Daoy (cell line): ENCODE measurements at places on chromosomes 6 and 20. TPM values are rescaled to one million over a fixed set of nuclear protein-coding genes. Genes with fewer than 3 reads are reported as not detected.

The GRM1 gene
- total RNA-seq: not detected in 2 replicates

The SIRPD gene
- total RNA-seq: not detected in 2 replicates

GRCh38 chr6:21739241-21739640, 145.7 kb downstream of the SOX4 start:
- no peak for DNase-seq

- no peak for DNase-seq
These were observed 217.0 kb upstream of the MYLIP start for GRCh38 chr6:15911753-15912504.

The ITPR3 gene
- total RNA-seq: 10.4 and 12.6 TPM in 2 replicates

- peak; percentile 97 for DNase-seq
These were observed at the start of gene UST for GRCh38 chr6:148746363-148747144. TSS of gene UST (plus strand) at chr6:148747030. CDS start at chr6:148747431, 401 bp downstream.

The RIMS4 gene
- total RNA-seq: 2.0 and 2.1 TPM in 2 replicates

The SYNDIG1 gene
- total RNA-seq: 0.80 and 0.91 TPM in 2 replicates

DNA sequence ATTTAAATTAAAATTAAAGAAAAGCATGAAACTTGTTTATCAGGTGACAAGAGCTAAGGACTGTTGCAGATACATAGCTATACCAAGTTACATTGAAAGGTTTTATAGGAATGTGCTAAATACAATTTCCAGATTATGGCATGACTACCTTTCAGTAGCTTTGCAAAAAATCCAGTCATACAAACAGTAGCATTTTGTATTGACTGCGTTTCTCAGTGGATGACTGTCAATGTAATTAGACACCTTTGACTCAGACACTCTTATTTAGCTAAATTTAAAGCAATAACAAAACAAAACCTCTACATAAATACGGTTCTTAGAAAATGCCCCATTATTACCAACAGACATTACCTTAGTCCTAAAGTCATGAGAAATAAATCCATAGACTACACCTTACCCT, 275.8 kb upstream of the RUNX2 start:
- no peak for DNase-seq

The SNAP91 gene
- total RNA-seq: 0.65 and 0.86 TPM in 2 replicates

DNA sequence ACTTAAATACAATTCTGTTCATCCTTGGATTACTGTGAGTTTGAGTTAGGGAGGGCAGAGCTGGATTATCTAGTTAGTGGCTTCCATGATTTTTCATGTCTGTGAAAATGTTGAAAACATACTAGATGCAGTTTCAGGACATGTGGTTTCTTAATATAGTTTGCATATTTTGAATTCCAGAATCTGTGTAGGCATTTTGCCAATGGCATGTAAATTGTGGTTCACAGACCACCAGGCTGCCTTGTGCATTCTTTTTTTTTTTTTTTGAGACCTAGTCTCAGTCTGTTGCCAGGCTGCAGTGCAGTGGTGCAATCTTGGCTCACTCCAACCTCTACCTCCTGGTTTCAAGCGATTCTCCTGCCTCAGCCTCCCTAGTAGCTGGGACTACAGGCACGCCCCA, 42.8 kb downstream of the CDC5L start:
- DNase-seq: no peak
